Erythroblast (primary cell): ENCODE measurements at places on chromosomes 5 and 9.

GRCh38 chr9:82152181-82152580 is 163.6 kb downstream of the SPATA31D1 start:
- no peak for DNase-seq

- DNase-seq, result no peak
Measured at GRCh38 chr5:112929336-112930081, 7.5 kb upstream of the REEP5 start.

- no peak for DNase-seq
Measured at GRCh38 chr5:160621526-160621925, 199.9 kb downstream of the PTTG1 start.

DNA sequence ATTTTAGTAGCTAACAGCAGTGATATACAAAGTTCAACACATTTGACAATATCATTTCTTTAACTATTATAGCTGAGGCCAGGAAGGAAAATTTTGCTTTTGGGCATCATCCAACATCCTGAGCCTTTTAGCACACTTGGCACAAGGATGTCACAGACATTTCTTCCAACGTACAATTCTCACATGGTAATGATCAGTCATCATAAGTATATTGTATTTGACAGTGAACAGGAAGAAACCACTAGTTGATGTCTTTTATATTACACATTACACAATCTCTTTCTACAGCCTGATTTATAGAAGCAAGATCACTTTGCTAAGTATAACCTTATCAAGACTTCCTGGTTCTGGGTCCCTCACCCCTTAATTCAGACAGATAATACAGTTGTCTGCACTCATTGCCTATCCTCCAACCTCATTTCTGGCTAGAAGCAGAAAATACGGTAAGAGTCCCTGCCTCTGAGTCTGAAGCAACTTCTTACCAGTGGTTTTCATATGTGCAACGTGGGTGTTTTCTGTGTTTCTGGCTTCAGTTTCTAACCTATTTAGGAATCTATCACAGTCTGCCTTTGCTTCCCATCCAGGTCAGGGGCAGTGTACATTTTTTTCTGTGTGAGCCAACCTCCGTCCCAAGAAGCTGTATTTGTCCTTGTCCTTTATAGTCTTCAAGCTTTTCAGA is 167.8 kb downstream of the PAM start:
- DNase-seq, result no peak

DNA sequence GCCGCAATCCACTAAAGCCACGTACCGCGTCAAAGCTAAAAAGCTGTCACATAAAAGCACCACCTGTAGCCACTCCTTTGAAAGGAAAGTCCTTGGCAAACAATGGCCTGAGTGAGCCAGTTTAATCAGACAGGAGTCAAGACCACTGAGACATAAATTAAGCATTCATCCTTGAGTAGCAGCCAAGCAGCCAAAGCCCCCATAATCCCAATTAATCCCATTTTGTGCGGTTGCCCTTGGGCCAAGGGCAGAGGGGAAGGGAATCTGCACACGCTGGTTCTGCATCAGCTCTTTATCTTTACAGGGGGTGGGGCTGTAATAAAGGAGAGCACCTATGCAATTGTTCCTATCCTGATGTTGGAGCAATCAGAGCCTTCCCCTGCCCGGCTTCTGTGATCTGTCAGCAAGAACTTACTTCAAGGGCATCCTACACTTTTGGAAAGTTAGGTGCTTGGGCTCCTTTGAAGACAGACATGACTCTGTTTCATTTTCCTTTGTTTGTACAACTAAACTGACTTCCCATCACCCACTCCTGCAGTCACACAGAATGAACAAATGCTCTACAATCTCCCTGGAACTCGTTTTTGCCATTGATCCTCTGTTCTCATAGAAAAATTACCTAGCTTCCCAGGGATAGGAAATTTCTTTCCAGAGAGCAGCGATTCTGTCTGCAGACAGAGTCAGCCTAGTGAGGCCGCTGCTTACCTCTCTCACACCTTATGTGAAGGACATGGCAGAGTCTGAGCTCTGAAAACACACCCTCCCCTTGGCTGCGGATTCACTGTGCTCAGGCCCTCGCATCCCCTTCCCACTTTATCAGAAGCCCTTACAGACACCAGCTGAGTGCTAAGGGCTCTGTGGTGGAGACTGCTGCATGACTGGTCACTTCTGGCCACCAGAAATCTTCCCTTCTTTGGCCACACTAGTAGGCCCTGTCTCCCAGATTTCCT is 116.2 kb upstream of the TBCA start:
- DNase-seq, result no peak

DNA sequence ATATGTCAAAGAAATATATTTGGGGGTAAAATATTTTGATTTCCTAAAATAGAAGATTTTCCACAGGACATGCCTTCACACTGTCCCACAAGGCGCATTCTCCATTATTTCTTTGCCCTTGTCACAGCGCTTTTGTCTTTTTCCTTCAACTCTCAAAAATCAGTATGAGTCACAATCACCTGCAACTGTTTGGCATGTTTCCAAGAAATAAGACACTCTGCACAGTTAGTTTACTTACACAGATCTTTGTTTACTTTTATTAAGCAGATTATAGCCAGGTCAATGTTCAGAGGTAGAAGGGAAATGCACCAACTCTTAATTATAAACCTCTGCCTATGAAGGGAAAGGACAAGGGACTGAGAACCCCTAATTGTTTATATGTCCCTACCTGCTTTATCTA is 9.5 kb downstream of the CEMIP2 start:
- DNase-seq, result peak; percentile 54
